ENCODE measurements at places on chromosomes 11 and 22. TPM values are rescaled to one million over a fixed set of nuclear protein-coding genes. Genes with fewer than 3 reads are reported as not detected.

DNA sequence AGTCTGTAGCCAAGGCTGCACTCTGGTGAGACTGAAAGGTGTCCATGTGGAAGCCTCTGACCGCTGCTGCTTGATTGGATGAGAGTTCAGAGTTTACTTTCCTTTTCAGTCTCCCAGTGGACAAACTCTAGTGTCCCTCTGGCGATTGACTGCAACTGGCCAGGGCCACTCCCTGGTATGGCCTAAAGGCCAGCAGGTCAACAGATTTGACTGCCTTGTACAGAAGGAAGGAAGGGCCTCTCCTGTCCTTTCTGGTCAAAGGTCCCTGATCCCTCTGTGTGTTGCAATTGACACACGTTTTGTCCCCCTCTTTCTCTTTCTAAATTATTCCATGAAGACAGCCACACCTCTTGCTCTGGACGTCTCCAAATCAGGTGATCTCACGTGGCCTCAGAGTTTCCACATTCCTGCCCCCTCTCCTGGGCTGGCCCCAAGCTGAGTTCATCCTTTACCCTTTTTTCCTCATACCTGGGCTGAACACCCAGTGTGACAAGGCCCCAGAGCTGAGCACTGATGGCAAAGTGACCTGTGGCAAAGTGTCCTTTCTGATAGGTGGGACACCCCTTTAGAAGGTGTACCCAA lies 18.7 kb upstream of the FBLN1 start:
- DNase-seq: no peak

DNA sequence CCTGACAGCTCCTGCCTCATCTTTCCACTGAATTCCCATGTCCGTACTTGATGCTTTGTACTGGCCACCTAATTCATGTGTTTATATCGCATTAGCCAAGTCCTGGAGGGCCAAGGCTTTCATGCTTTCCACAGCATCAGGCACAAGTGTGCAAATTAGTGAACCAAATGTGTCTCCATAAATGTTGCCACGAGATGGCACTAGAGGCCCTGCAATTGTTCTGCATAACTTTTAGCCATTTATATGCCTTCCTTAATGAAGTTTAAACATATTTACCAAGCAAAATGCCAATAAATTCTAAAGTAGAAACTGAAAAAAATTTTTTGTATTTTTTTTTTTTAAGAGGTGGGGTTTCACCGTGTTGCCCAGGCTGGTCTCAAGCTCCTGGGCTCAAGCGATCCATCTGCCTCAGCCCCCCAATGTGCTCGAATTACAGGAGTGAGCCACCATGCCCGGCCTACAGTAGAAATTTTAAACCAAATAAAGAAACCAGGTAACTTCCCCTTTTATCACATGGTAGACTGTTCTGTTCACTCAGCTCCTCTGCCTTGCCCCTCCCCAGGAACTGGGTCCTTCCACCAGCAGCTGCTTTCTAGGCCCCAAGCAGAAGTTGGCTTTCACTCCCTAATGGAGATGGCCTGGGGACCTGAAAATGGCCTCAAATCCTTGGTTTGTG lies 20.8 kb upstream of the IL18BP start:
- DNase-seq: peak; percentile 49

GRCh38 chr11:84398017-84398626 lies 1112.0 kb upstream of the CCDC90B start:
- DNase-seq: no peak

- no peak for DNase-seq
Observed at GRCh38 chr22:27588268-27588667, 213.3 kb downstream of the MN1 start.

- no peak for DNase-seq
Observed at GRCh38 chr22:40679964-40680818, 907 bp downstream of the MCHR1 start.

Gene MYBPC3
- 1.6 TPM for total RNA-seq

GRCh38 chr11:123504401-123504800 lies 74.3 kb downstream of the GRAMD1B start:
- DNase-seq: no peak

Gene LRRC4C
- 1.0 TPM for total RNA-seq

Gene SMTNL1
- total RNA-seq: not detected

DNA sequence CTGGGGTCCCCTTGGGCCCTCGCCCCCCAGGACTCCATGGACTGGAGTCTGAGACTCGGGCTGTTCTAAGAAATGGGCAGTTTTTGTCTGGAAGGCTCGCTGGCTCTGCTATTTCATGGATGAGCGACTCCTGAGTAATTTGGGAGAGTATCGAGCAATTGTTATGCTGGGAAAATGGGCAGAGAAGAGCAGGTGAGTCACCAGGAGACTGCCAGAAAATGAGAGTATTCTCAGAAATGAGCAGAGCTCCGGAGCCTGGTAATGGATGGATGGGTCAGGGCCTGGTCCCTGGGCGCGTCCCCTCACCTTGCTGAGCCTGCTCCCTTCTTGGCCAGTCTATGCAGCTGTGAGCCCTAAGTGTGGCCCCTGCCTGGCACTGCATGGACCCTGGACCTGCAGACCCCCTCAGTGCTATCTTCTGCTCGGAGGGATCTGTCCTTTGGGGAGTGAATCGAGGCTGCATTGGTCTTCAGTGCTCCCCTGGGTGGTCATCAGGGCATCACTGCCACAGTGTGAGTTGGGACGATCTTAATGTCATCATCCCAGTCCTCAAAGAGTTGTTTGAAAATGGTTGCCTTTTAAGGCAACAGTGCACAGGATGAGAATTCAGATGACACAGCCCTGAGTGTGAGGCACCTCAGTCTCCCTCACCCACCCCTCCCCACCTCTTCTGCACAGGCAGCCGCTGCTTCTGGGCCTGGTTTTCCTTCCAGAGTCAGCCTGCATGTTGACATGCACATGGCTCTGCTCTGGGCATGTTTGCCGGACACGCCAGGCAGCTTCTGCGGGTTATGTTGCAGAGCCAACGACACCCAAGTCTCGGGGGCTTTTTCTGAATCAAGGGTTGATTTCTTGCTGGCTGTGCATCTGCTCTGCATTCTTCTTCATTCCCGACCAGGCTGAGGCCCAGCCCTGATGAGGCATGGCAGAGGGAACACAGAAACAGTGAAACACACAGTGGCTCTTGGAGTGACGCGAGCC lies 519.0 kb downstream of the TBC1D22A start:
- DNase-seq: no peak

- no peak for DNase-seq
Observed at GRCh38 chr22:20031732-20032406, 11.0 kb downstream of the TANGO2 start.

- no peak for DNase-seq
Observed at GRCh38 chr11:70159627-70160570, 43.2 kb upstream of the FADD start.

- peak; percentile 47 for DNase-seq
Observed at GRCh38 chr11:112785149-112785548, 176.1 kb upstream of the NCAM1 start.

DNA sequence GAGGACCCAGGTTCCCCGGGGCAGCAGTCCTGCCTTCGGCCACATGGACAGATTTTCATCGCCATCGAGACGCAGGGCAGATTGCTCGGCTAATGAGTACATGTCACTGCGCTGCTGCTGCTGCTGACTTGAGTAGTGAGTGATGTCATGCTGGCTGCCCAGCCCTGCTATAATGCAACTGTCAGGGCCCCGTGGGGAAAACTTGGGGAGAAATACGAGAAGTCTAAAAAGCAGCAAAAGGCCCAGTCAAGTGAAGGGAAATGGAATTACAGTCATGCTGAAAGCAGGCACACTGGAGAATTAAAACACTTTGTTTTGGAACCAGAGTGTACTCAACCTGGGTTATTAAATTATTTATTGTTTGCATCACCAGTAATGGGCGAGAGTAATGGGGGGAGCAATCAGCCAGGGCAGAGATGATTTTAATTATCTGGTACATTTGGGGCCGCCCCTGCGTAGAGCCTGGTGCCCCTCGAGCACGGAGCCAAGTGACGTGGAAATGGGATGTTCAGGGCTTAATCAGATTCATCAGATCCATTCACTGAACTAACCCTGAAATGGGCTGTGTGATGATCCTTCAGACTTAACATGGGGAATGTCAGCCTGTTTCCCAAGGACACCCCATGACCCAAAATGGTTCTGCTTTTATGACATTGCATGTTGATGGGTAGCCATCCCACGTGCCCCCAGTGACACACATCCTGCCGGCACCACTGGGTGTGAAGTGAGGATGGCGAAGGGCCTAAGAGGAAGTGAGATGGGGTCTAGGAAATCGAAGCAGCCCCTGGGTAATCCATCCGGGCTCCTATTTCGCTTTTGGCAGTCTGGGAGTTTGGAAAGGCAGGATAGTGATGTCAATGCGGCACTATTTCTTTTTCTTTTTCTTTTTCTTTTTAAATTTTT lies 241.6 kb upstream of the CADM1 start:
- DNase-seq: no peak

GRCh38 chr22:24592851-24593558 lies at the start of gene LRRC75B:
Gene LRRC75B (minus strand): TSS chr22:24593073. CDS start chr22:24593039, 34 bp downstream.
- peak; percentile 86 for DNase-seq

DNA sequence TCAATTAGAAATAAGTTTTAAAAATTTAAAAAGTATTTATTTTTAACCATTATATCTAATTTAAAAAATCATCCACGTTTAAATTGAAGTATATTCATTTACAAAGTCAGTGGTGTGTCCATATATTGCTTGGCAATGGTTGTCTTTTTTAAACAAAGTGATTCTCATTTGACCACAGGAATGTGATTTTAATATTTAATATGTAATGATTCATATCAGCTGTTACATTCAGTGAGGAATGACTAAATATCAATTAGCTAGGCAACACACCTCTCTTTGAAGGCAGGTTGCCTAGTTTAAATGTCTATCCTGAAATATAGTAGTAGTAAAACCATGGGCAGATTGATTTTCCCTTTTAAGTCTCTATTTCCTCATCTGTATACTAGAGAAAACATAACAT lies 392.2 kb upstream of the CCDC179 start:
- no peak for DNase-seq

- DNase-seq: no peak
Observed at GRCh38 chr11:13314676-13315394, 37.2 kb downstream of the BMAL1 start.

- DNase-seq: no peak
Observed at GRCh38 chr22:49589811-49590210, 237.9 kb downstream of the BRD1 start.

GRCh38 chr11:78577495-78577894 lies 2.8 kb upstream of the NARS2 start:
- no peak for DNase-seq

Gene SLC1A2
- total RNA-seq: 10.2 TPM

DNA sequence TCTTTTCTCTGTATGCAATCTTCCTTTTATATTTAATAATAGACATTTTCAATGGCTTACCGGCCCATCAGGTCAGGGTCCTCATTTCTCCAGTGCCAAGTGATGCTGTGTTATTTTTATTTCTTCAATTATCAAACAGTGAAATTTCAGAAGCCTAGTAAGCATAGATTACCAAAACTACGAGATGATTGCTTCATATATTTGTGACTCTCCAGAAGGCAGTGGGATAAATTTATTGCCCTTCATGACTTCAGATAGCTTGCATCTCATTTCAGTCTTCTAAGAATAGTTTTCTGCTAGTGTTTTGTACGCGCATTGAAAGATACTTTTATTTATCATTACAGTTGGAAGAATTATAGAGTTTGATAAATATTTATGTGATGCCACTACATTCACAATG lies 139.6 kb downstream of the FAT3 start:
- no peak for DNase-seq

- peak; percentile 47 for DNase-seq
Observed at GRCh38 chr11:125402435-125402834, 93.6 kb downstream of the FEZ1 start.

Gene TRIM51
- total RNA-seq: not detected

GRCh38 chr22:36164621-36165020 lies 4.1 kb upstream of the APOL3 start:
- DNase-seq: no peak

GRCh38 chr11:124752471-124753102 lies 532 bp upstream of the VSIG2 start:
- no peak for DNase-seq

DNA sequence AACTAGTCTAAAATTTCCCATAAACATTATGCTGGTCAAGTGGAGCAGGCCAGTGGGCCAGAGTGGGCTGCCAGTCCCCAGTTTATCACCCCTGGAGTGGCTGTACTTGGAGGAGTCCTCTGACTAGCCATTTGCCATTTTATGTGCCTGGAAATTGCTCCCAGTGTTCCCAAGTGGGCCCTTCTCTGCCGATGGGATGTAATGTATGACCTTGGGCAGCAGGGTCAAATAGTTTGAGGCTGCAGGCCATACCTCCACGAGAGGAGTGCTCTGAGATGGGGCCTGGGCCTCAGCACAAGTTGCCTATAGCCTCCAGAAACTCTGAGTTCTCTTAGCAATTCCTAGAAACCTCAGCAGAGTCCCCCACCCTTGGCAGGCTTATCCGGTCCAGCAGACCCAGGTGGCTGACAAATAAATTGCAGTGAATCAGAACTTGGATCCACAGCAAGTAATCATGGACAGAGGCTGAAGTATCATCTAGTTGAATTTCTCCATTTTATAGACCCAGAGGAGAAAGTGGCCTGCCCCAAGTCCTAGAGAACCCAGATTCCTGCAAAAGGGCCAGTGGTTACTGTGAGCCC lies 17.8 kb upstream of the PATZ1 start:
- no peak for DNase-seq

DNA sequence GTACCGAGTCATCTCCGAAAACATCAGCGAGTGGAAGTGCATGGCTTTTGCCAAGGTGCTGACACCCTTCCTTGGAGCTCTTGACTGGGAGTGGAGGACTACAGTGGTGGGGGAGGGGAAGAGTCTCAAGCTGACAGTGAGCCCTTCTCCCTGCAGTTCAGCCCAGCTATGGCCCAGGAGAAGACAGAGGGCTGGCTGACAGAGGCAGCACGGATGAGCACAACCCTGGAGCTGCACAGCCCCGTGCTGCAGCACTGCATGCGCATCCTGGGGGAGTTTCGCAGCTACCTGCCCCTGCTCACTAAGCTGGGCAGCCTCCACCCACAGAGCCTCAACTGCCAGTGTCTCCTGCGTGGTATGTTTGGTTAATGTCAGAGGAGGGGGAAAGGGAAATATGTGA lies 41.4 kb downstream of the DNHD1 start:
- DNase-seq: no peak

DNA sequence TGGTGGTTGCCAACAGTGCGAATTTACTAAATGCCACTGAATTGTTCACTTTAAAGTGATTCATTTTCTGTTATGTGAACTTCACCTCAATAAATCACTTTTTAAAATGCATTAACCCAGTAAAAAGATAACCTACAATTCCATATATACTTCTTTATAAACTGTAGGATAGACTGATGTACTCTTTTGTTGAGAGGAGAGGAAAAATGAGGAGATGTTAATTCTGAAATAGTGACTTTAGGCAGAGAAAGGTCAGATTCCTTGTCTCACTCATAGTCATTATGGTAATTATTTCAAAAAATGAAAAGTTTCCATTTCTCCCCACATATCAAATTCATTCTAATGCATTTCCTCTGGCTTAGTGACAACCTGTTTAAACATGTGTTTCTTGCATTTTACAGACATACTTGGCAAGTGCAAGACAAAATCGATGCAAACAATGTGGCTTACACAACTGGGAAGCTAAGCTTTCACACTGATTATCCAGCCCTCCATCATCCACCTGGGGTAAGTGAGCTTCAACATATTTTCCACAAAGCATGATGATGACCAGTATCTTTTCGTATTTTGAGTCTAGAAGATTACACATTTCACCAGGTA lies 74.5 kb downstream of the BBOX1 start:
- DNase-seq: no peak

GRCh38 chr11:85680897-85681296 lies 5.1 kb downstream of the CCDC89 start:
- peak; percentile 81 for DNase-seq

All from adrenal gland (tissue), 19 donors.